ENCODE measurements at places on chromosomes 4 and X. TPM values are rescaled to one million over a fixed set of nuclear protein-coding genes. Genes with fewer than 3 reads are reported as not detected.

The KCTD8 gene
- not detected for total RNA-seq

The YIPF7 gene
- total RNA-seq, result 0.21 TPM

The ANXA10 gene
- 4.1 TPM for total RNA-seq

The STBD1 gene
- total RNA-seq, result 9.6 TPM

The ABCG2 gene
- total RNA-seq, result 18.3 TPM

The RTL9 gene
- total RNA-seq, result 0.05 TPM

The NAP1L5 gene
- 1.8 TPM for total RNA-seq

The NEUROG2 gene
- not detected for total RNA-seq

The CT45A3 gene
- total RNA-seq, result 0.16 TPM

Measured in A549 treated with CORT108297 at 1 μM for 4 hours (cell line).